ENCODE measurements at places on chromosomes 2 and 18.

DNA sequence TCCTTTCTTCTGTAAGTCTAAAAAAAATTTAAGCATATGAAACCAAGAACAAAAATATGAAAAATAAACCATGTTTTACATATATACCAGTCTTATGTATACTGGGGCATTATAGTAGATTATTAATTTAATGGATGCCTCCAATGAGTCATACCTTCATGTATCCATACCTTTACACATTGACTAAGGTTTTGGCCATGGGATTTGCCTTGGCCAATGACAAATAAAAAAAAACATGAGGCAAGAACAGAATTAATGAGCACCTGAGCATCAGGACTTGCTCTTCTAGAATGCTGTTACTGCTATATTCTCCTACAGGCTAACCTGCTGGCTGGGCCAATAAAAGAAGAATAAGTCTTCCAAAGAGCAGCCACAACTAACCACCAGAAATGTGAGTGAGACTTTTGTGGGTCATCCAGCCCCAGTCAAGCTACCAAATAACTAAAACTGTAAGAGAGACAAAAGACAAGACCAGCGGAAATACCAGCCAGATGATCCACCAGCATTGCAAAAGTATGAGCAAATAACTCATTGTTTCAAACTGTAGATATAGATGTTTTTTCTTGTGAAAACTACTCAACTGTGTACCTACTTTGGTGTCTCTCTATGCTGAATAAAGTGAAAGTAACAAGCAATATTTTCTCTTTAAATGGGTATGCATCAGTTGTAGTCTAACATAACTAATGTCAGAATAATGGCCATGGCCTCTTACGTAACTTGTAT, 749.6 kb upstream of the VRK2 start:
- no peaks in the 10 kb centered on the region for H3K27me3 ChIP-seq
- no peak overlapping the region for H3K27ac ChIP-seq
- H3K36me3 ChIP-seq, result peaks cover 2% of the 10 kb centered on the region

GRCh38 chr18:8706791-8707555, 1.6 kb downstream of the MTCL1 start:
- peak overlapping the region; percentile 96 for H3K4me3 ChIP-seq
- H3K27me3 ChIP-seq, result peaks cover 58% of the 10 kb centered on the region
- no peak overlapping the region for H3K27ac ChIP-seq
- peaks cover 1% of the 10 kb centered on the region for H3K36me3 ChIP-seq
- H3K4me1 ChIP-seq, result peaks cover 15% of the 10 kb centered on the region

- H3K4me3 ChIP-seq, result peak overlapping the region; percentile 19
- H3K27ac ChIP-seq, result no peak overlapping the region
- H3K27me3 ChIP-seq, result no peaks in the 10 kb centered on the region
- no peaks in the 10 kb centered on the region for H3K36me3 ChIP-seq
- H3K4me1 ChIP-seq, result no peaks in the 10 kb centered on the region
Measured at GRCh38 chr2:25505622-25506021, 163.9 kb upstream of the DNMT3A start.

GRCh38 chr18:64234321-64234720, 85.4 kb upstream of the LINC00305 start:
- no peaks in the 10 kb centered on the region for H3K27me3 ChIP-seq
- no peak overlapping the region for H3K4me3 ChIP-seq
- no peak overlapping the region for H3K27ac ChIP-seq

- H3K36me3 ChIP-seq, result no peaks in the 10 kb centered on the region
- no peaks in the 10 kb centered on the region for H3K4me1 ChIP-seq
- peaks cover 8% of the 10 kb centered on the region for H3K27me3 ChIP-seq
- H3K4me3 ChIP-seq, result no peak overlapping the region
Measured at GRCh38 chr2:205827809-205828365, 145.6 kb downstream of the NRP2 start.

GRCh38 chr2:206213514-206213845, 53.8 kb downstream of the EEF1B2 start:
- no peaks in the 10 kb centered on the region for H3K36me3 ChIP-seq
- peaks cover 32% of the 10 kb centered on the region for H3K27me3 ChIP-seq
- no peak for DNase-seq
- H3K4me1 ChIP-seq, result no peaks in the 10 kb centered on the region
- no peak overlapping the region for H3K27ac ChIP-seq

DNA sequence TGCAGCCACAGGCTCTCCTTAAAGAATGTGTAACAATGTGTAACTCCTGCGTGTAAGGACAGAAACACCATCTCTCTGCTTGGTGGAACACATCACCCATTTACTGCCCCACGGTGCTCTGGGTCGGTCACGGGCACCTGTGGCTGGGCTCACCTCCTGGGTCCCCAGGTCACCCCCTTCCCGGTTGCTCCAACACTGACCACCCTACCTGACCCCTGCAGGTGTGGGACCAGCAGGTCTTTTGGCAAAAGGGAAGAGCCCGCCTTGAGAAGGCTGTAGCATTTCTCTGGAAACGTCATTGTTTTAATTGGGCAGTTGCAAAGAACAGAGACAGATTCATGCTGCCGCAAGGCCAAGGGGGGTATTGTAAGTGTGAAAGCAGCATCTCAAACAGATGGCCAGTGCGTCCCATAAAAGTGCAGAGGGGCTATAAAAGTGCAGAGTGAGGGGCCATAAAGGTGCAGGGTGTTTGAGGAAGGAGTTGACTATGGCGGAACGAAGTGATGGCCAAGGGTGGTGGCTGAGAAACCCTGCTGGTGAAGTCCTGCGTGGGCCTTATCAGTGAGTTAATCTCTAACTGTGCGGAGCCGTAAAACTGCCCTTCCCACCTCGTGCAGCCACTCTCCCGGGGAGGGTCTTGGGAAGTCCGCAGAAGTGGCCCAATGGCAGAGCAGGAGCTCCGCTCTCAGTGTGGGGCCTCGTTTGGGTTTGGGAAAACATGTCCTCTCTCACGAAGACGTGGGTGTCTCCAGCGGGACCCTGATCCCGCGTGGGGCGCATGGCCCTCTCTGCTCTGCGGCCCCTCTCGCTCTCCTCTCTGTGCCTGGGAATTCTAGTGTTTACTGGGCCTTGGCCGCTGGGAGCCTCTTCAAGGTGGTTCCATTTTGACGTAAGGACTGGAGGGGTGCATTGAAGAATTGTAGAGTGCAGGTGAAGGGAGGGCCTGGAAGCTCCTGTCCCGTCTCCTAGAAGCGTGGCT, 13.7 kb upstream of the NEU4 start:
- H3K36me3 ChIP-seq, result peaks cover 3% of the 10 kb centered on the region
- no peaks in the 10 kb centered on the region for H3K4me1 ChIP-seq
- no peak overlapping the region for H3K27ac ChIP-seq
- H3K27me3 ChIP-seq, result peaks cover 12% of the 10 kb centered on the region

DNA sequence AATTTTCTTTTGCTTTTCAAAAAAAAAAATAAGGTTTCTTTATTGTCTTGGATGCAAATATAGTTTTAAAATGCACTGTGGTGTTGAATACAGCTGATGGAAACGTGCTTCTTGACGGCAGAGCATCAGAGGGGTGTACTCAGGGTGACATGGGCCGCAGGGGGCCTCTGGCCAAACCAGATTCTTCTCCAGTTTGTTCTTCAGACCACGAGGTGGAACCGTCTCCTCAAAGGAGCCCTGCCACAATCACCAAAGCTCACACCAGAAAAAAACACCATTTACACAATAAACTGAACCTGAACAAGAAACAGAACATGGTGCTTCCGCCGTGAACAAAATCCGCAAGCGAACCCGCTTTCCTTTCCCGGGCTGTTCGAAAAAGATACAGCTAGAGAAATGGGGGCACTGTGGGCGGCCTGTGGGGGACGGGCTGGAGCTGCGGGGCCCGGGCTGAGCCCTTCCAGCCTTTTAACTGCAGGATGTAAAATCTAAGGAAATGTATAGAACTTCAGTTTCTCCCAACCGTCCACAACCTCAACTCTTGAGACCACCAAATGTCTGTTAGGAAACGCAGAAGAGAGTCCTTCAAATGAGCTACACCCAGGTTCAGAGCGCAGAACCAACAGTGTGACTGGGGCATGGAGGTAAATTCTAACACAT, 34.5 kb downstream of the PSMG2 start:
- no peaks in the 10 kb centered on the region for H3K27me3 ChIP-seq
- no peak overlapping the region for H3K4me3 ChIP-seq
- peaks cover 9% of the 10 kb centered on the region for H3K4me1 ChIP-seq
- DNase-seq, result no peak
- H3K27ac ChIP-seq, result no peak overlapping the region

- H3K36me3 ChIP-seq, result no peaks in the 10 kb centered on the region
- H3K27me3 ChIP-seq, result no peaks in the 10 kb centered on the region
- H3K27ac ChIP-seq, result no peak overlapping the region
- no peak for DNase-seq
- no peak overlapping the region for H3K4me3 ChIP-seq
Measured at GRCh38 chr2:136985044-136985443, 219.7 kb downstream of the THSD7B start.

DNA sequence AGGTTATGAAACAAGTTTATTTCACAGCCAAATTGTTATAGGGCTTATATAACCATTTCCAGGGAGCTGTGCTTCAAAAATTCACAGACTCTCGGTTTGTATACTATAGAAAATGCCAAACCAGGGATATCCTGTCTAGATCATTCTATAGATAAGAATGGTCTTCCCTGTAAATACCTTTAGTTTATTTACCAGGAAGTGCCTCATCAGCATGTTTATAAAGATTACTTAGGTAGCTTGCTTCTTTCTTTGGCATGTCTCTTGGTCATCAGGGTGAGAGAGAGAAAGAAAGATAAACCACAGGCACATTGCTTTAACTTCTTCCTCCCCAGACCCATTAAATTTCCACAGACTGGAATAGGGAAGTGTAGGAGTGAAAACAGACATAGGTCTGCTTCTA, 439.4 kb downstream of the SPAG16 start:
- no peak for DNase-seq
- H3K4me3 ChIP-seq, result no peak overlapping the region
- H3K4me1 ChIP-seq, result no peaks in the 10 kb centered on the region
- H3K27ac ChIP-seq, result no peak overlapping the region
- no peaks in the 10 kb centered on the region for H3K36me3 ChIP-seq

- H3K36me3 ChIP-seq, result peaks cover 2% of the 10 kb centered on the region
- no peak overlapping the region for H3K4me3 ChIP-seq
- H3K27ac ChIP-seq, result no peak overlapping the region
- peaks cover 15% of the 10 kb centered on the region for H3K4me1 ChIP-seq
- no peak for DNase-seq
- no peaks in the 10 kb centered on the region for H3K27me3 ChIP-seq
Measured at GRCh38 chr2:178830451-178830850, 23.2 kb upstream of the TTN start.

GRCh38 chr2:173986805-173987204, 21.6 kb upstream of the SP3 start:
- no peaks in the 10 kb centered on the region for H3K27me3 ChIP-seq
- H3K36me3 ChIP-seq, result no peaks in the 10 kb centered on the region
- DNase-seq, result no peak
- H3K4me1 ChIP-seq, result peaks cover 36% of the 10 kb centered on the region
- no peak overlapping the region for H3K4me3 ChIP-seq

- H3K27me3 ChIP-seq, result no peaks in the 10 kb centered on the region
- no peak for DNase-seq
- H3K36me3 ChIP-seq, result peaks cover 7% of the 10 kb centered on the region
- peaks cover 93% of the 10 kb centered on the region for H3K4me1 ChIP-seq
Measured at GRCh38 chr2:105875241-105875640, 130.5 kb downstream of the NCK2 start.

GRCh38 chr2:191209340-191209739, 35.9 kb upstream of the MYO1B start:
- H3K4me1 ChIP-seq, result peaks cover 26% of the 10 kb centered on the region
- H3K36me3 ChIP-seq, result peaks cover 25% of the 10 kb centered on the region
- DNase-seq, result no peak
- no peak overlapping the region for H3K27ac ChIP-seq

- H3K36me3 ChIP-seq, result no peaks in the 10 kb centered on the region
- H3K4me1 ChIP-seq, result no peaks in the 10 kb centered on the region
- no peak overlapping the region for H3K27ac ChIP-seq
Measured at GRCh38 chr2:147051814-147052213, 793.0 kb upstream of the ACVR2A start.

GRCh38 chr2:183522489-183523266, 398.4 kb downstream of the NUP35 start:
- H3K27ac ChIP-seq, result no peak overlapping the region
- H3K27me3 ChIP-seq, result no peaks in the 10 kb centered on the region
- H3K36me3 ChIP-seq, result no peaks in the 10 kb centered on the region
- no peaks in the 10 kb centered on the region for H3K4me1 ChIP-seq

GRCh38 chr2:76946631-76947145, 575.5 kb downstream of the LRRTM4 start:
- no peak overlapping the region for H3K27ac ChIP-seq
- H3K36me3 ChIP-seq, result no peaks in the 10 kb centered on the region
- no peak for DNase-seq
